T-helper 17 cell (primary cell): ENCODE measurements at places on chromosomes 4 and X. TPM values are rescaled to one million over a fixed set of nuclear protein-coding genes. Genes with fewer than 3 reads are reported as not detected.

DNA sequence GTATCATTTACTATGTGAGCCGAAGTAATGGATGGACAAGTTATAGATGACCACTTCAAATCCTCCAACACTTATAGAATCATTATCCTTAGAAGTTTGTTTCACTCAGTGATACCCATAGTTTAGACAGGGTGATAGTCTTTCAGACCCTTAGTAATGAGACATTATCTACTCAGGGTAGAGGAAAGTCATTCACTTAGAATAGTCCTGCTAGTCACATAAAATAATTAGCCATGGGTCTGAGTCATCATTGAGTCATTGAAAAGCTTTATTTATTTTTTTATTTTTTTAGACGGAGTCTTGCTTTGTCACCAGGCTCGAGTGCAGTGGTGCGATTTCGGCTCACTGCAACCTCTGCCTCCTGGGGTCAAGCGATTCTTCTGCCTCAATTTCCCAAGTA, 321.7 kb upstream of the FSTL5 start:
- no peak for DNase-seq

DNA sequence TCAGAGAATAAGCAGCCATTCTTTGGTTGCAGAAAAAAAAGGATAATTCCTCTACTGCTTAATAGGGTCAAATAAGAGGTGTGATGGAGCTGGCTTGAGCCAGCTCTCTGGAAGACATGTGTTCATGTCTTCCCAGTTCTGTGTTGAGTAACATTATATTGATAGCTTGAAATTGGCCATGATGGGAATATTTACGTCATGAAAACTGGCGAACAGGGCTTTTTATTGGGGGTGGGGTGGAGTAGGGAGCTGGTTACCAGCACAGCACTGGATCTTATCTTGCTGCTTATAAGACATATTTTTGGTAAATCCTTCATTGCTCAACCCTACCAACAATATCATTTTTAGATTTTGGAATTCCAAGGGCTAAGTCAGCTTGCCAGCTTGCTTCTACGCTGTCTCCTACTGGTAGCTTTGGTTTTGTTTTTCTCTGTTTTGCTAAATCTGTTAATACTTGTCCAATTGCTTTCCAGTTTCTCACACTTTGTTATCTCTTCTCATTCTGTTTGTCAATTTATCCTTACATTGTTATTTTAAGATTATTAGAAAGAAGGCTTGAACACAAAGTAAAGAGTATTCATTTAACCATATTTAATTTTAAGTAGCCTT, 25.3 kb upstream of the GBA3 start:
- DNase-seq, result no peak

DNA sequence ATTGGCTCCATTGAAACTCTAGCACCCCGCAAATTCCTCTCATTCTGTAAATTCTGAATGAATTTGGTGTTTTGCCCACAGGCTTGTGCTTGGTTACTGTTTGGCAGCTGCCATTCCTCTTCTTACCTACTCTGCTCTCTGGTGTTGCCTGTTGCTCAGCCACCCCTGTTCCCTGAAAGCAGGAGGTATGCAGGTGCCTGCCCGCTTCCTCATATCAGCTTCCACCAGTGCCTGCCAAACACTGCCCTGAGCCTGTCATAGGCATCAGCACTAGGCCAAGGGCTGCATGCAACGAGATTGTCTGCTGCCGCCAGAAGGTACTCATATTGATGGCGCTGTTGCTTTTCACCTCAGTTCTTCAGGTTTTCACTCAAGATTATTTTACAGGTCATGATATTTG, 978.1 kb downstream of the C4orf33 start:
- DNase-seq, result no peak

DNA sequence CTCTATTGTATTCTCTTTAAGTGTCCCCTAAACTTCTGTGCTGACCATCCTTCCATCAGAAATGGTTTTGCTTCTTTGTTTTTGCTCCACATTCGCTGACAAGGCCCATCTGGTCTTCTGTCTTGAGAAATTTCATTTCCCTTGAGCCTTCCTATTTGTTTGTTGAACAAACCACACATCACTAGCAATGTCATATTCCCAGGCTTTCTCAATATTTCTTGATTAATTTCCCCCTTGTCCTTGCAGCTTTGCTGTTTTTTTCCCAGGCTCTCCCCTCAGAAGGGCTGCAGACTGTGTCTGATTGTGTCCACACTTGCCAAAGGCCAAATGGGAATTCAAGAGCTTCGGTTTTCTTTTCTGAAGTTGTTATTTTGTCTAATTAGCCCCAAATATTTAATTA, 158.9 kb downstream of the MID1IP1 start:
- DNase-seq, result no peak

DNA sequence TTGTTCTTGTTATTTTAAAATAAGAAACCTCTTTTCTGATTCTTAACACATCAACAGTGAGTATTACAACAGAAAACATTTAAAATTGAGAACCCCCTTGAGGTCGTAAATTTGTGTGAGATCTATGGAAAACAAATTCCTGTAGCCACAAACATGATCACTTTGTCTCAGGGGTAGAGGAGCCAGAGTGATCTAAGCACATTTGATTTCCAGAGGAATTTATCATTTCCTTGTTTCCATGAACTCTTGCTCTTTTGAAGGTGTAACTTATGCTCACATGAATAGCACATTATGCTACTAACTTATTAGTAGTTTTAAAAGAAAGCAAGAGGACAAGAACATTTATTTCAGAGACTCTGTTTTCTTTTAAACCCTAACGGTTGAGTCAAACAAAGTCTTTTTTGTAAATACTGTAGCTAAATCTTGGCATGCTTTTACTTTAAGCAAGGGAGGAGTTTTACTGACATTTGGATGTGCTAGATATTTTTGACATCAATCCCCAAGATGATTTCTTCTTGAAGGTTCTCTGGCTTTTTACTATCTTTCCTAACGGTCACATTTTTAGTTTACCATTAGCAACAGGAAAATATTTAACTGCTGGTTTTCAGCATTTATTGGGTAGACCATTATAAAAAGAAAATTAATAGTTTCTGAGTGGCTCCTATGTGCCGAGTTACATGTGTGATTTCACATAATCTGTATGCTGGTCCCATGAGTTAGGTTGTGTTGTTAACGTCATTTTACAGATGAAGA, 27.9 kb upstream of the ZCCHC12 start:
- no peak for DNase-seq

RTL3 gene
- total RNA-seq, result not detected

TMEM150C gene
- total RNA-seq, result 0.37 TPM

- no peak for DNase-seq
Observed at GRCh38 chr4:178480105-178480504, 1037.9 kb upstream of the AGA start.

GRCh38 chr4:95048296-95048695, 290.5 kb downstream of the BMPR1B start:
- no peak for DNase-seq
